ENCODE measurements at places on chromosomes 5 and 9.

- DNase-seq: no peak
These were observed 69.2 kb downstream of the SPATA31D1 start for GRCh38 chr9:82057805-82058204.

DNA sequence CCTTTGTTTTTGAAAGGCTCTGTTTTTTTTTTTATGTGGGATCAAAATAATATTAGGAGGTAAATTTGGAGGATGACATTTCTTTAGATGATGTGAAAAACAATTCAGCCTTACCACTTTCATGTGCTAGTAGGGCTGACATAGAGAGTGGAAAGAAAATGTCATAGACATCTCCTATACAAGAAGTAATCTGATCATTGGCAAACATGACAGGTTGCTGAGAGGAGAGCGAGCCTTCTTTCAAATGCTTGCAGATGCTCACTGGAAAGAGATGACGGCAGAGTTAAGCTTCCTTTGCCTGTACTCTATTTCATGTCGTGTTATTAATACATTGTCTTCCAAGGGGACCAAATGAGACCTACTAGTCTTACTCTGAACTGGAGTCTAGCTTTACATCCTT lies 160.1 kb upstream of the DAP start:
- no peak for DNase-seq

DNA sequence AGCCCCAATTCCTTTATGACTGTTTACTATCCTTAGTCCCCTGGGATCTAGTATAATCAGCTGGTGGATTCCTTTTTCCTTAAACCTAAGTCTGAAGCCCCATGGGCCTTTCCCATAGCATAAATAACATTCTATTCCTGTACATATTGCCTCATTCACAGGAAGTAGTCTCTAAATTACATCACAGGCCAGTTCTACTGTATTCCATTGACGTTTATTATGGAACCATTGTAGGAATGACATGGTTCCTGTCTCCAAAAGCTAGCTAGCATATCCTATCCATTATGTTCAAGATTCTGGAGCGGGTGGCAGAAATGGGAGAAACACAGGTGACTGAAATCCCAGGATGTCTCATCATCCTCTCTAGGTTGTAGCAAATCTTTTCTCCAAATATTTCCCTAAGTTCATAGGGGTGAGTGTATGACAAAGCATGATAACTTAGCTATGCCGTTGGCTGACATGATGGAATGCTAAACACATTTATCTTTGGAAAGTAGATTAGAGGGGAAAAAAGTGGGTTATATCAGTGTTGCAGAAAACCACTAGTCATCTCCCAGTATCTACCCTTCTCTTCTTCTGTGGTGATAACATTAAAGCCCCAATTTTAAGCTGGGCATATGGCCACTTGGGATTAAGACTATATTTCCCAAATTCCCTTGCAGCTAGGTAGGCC lies 140.1 kb downstream of the FGF1 start:
- no peak for DNase-seq

GRCh38 chr9:93254806-93255493 lies 71.0 kb downstream of the WNK2 start:
- peak; percentile 42 for DNase-seq

DNA sequence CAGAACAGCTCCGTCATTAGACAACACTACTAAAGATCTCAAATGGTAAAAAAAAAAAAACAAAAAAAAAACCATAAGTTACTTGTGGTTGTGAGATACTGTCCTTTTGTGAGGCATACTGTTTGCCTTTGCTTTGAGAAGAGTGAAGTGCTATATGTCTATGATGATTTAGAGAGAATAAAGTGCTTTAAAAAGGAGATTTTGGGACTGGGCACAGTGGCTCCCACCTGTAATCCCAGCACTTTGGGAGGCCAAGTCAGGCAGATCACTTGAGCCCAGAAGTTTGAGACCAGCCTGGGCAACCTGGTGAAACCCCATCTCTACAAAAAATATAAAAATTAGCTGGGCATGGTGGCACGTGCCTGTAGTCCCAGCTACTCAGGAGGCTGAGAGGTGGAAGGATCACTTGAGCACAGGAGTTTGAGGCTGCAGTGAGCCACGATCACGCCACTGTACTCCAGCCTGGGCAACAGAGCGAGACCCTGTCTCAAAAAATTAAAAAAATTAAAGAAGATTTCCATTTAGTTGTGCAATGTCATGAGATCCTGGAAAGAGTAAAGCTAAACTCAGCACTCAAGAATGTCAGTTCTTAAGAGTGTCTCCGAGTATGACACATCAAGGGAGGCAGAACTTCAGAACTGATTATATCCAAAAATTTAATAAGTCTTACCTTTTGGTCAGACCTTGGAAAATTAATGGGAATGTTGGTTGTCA lies 87.3 kb downstream of the PRDM6 start:
- no peak for DNase-seq

DNA sequence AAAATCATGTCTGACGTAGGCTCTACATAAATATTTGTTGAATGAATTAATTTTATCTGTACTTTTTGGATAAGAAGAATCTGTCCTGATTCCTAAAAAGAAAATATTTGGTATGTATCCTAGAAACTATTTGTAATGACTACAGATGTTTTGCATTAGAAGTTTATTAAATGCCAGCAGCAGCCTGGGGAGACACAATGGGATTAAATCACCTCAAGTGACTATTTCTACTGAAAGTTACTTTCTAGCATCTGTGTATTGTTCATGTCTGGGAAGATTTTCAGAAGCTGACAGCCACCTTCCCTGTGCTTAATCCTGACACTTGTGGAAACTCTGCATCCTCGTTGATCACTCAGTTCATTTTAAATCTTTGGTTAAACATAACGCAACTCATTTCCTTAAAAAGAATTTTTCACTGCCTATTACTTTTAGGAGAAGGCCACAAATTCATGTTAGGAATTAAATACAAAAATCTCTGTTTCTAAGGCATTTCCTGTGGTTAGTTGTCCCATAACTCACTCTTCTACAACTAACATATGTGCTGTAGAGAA lies 209.3 kb upstream of the PPP1R2B start:
- no peak for DNase-seq

- no peak for DNase-seq
These were observed 20.9 kb upstream of the TTC33 start for GRCh38 chr5:40776658-40776977.

DNA sequence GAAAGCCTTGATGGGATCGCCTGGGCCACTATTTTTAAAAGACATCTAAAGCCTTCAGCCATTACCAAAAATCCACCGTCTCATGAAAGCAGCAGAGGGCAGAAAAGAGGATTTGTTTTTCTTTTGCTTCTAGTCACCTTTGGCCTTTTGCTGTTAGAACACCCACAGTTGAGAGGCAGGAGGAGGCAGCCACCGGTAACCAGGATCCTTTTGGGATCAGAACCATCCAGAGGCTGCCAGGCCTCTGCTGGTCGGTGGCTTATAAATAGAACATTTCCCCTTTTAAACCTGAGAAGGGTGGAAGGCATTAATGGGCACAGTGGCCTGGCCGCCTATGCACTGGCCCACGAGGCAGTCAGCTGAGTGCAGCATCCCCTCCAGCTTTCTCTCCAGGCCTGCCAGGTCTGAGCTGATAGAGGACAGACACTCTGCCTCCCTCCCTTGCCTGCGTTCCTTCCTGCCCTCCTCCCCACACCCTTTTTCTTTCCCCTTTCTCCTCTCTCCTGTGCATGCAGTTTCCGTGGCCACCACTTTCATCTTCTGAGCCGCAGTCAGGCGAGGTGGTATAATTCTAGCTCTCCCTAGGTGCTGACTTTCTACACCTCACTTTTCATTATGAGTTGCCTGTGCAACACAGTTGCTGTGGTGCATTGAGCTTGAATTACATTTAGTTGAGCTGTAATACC lies 253.4 kb downstream of the ARHGAP26 start:
- no peak for DNase-seq

GRCh38 chr9:80020530-80020929 lies 448.8 kb downstream of the TLE4 start:
- DNase-seq: no peak

- no peak for DNase-seq
These were observed 786.5 kb upstream of the ACO1 start for GRCh38 chr9:31597977-31598376.

- no peak for DNase-seq
These were observed 10.6 kb upstream of the SLC2A6 start for GRCh38 chr9:133489253-133490190.

DNA sequence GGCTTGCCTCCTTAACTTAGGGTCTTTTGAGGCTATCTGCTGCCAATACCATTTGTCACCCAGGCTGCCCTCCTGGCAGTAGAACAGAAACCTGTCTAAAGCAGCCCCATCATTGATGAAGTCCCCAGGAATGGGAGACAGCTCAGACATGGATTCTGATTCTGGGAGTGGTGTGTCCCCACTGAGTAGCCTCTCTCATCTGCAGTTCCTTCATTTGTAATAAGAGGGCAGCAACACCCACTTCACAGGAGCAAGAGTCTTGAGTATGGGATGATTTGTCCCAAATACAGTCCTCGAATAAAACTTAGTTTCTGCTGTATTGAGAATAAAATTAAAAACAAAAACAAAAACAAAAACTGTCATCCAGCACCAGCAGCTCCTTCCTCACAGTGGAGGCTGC lies 167.6 kb downstream of the ASTN2 start:
- DNase-seq: no peak

DNA sequence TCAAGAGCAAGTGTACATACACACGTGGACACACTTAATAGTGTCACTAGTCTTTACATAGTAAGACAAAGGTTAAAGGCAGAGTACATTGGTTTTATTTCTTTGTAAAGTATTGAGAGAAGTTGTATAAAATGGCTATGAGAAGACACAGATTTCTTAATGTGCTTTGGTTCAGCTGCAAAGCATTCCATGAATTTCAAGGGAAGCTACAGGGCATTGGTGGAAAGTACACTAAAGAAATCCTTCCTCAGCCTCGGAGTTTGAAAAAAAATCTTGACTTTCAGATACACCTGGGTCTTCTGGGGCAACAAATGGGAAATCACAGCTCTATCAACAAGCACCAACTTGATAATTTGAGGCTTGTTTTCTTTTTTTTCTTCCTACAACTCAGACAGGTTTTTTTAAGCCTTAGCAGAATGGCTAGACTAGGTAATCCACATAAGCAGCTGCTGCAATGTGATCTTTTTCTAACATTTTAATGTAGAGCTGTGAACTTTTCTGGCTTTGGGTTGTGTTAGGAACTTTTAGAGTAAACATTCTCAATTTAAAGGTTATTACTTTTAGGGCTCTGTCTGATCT lies 140.4 kb upstream of the FST start:
- DNase-seq: no peak

DNA sequence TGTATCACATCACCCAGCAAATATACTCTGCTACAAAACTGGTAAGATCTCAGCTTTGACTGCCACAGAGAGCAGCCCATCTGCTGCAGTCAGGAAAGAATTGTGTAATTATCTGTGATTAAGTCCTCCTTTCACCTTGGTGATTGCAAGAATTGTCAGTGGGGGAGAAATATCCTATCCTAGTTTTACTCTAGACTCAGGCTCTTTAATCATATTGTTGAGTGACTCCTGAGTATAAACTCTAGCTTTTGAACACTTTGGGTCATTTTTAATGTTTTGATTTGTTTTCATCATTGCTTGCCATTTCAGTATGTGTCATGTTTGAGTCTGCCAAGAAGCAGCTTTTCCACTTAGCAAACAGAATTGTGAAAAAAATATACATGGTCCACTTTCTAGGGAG lies 32.1 kb downstream of the VCAN start:
- no peak for DNase-seq

DNA sequence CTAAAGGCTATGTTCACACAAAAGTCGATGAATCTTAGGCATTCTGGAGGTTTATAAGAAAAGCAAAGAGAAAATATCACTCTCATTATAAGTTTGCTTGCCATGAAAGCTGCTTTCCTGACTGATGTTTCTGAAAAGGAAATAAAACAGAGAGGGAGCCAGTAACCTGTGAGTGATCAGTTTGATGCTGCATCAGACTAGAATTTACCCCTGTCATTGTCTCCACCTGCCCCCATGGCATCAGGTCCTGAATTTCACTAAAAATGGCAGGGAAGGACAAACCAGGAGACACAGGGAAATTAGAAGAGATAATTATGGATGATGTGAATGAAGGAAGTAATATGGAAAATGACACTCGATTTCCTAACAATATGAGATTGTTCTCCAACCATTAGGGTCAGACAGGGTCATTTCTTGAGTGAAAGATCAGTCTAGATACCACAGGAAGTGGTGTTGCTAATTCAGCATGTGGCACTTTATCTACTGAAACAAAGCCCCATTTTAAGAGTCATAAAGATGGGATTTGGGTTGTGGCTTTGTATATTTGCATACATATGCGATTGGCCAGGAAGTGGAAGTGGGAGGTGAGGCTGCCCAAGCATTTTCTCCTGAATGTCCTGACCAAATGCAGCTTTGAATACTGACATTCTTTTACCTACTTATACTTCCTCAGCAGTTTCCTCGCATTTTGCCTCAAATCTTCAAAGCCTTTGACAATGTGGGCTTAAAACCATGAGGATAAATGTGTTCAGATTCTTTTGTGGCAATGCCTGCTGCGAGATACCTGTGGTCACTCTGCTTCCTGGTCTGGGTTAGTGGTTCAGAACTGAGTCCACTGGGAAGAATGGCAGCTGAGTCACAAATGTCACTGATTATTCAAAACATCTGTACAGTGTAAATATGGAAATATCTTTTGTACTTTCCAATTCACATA lies 29.7 kb downstream of the MEGF10 start:
- DNase-seq: no peak

- DNase-seq: no peak
These were observed 72.2 kb upstream of the PTCH1 start for GRCh38 chr9:95588724-95589588.

- DNase-seq: no peak
These were observed 14.3 kb upstream of the GPX3 start for GRCh38 chr5:151005950-151006576.

GRCh38 chr5:76445830-76446229 lies 42.7 kb downstream of the IQGAP2 start:
- DNase-seq: no peak

GRCh38 chr9:124699575-124699974 lies 71.5 kb downstream of the NR6A1 start:
- DNase-seq: no peak

DNA sequence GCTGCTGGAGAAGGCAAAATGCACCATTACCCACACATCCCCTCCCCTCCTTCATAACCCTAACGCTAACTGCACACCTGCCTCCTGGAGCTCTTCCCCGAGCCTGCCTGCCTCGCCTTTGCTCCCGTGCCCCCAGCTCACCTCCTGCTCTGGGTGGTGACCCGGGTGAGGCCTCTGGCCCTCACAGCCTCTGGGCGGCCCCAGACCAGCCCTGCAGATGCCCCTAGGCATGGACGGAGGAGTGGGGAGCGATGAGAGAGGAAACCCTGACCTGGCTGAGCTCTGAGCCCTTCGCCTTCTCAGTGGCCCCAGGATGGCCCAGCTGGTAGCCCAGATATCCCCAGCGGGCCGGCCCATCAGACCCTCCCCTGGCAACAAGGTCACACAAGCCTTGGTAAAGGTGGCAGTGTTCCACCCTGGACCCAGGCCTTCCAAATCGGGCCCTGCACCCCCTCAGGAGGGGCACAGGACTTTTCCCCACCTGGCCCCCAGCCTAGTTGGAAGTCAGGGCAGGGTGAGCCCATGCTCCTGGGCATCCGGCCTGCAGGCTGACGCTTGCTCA lies 14.5 kb upstream of the CAMSAP1 start:
- DNase-seq: no peak

- peak; percentile 61 for DNase-seq
These were observed 1.4 kb downstream of the ADAMTS2 start for GRCh38 chr5:179343719-179344430.

All from H1 (cell line).